ENCODE measurements at places on chromosomes 12 and 14.

DNA sequence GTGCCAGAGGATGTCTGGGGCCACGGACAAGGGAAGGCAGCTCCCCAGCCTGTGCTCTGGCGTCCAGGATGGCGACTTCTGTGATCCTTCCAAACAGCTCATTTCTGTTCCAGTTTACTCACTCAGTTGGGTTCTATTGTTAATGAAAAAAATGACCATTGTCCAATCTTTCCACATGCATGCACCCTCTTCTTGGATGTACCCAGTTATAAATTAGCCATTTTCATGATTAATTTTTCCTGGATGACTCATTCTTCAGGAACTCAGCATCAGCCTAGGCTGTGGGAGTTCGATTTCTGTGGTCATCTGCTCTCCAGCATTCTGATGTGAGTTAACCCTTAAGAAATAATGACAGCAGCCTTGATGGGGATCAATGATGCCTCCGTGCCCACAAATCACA, 926.8 kb downstream of the BCL11B start:
- no peak for DNase-seq

GRCh38 chr12:79782172-79782900, 91.6 kb upstream of the PAWR start:
- DNase-seq = no peak

DNA sequence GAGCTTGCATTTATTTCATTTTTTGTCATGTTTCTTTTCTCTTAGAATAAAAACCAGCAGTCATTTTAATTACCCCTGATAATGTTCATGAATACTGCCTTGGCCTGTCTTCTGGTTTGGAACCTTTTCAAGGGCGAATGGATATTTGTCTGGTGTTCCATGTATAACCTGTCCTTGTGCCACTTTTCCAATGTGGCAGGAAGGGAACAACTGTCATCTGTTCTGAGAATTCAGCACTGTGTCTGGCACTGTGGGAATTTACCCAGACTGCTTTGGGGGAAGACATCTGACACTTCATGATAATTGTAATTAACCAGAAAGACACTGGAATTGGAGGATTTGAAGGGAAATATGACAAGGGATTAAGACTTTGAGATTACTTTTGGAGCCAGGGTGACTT, 352.8 kb downstream of the APAF1 start:
- DNase-seq = no peak

- no peak for DNase-seq
Observed at GRCh38 chr12:63870838-63871237, 26.3 kb downstream of the SRGAP1 start.

DNA sequence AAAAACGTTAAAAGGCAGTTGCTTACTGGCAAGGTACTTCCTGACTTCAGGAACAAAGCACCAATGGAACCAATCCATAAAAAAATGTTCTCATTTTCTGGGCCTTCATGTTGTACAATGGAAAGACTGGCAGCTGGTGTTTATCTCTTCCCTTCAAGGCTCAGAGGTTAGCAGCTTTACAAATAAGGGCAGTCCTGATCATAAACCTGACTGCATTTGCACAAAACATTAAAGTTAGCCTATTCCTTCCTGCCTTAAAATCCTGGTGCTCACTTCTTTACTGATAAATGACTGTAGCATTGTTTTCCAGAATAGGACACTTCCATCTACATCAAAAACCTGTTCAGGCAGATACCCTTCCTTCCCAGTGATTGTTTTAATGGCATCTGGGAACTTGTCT, 19.2 kb downstream of the IL26 start:
- no peak for DNase-seq

DNA sequence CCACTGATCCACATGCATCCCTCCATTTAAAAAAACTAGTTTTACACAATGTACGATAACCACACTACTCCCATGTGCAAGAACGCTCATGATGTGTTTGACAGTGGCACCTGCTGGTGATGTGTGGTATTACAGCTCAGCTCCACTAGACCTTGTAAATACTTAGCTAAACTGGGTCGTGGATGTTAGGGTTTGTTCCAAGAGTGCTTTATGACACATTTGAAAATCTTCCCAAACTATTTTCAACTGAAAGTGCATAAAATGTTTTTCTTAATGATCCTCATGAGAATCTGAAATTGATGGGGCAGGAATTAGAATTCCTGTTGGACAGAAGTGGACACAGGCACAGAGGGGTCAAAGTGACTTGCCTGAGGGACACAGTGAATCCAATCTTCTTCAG, 99.2 kb downstream of the SCARB1 start:
- DNase-seq = no peak

DNA sequence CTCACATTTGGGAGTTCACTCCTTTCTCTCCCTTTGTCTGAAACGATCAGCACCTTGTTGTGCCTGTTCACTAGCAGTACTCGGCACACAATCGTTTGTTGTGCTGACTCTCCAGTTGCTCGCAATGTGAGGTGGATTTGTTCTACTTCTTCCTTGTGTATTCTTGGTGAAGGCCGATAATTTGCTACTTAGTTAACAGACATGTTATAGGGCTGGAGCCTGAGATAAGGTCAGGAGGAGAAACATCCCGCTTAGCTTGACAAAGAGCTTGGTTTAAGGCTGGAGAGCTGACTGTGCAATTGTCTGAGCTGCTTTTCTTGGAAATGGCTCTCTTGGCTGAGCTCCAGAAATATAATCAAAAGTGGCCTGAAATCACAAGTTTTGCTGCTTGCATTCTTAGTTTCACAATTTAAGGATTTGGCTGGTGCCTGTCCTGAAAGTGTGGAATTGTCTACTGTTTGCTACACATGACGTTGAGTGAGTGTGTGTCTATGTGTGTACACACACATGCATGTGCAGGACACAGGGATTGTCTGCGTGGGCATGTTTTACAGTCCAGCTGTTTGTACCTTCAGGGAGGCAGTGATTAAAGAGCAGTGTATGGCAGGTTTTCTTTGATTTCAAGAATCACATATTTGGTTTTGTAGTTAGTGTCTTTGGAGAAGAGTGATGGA, 77.7 kb downstream of the ARF6 start:
- peak; percentile 70 for DNase-seq

DNA sequence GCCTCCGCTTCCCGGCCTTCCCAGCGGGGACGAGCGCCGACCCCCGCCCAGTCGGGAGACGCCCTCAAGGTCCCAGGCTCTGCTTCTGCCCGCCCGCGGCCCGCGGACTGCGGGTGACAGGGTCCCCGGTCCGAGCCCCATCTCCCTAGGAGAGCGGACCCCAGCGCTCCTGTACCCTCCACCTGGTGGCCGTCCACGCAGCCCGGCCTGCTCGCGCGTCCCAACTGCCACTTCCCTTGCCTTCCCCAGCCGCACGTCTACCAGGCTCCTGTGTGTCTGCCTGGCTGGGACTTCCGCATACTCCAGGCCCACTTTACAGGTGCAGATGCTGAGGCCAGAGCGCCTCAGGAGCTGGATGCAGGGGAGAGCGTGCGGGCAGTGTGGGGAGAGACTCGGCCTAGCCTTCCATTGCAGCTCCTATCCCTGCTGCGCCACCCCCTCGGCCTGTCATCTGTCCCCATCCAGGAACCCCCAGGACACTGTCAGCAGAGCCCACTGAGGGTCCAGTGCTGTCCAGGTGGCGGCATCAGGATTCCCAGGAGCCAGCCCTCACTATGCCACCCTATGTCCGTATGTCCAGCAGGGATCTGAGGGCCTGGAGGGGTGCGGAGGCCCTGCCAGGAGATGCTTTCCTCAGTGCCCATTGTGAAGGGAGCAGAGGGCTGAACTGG, 8.0 kb upstream of the ANKRD9 start:
- no peak for DNase-seq

- no peak for DNase-seq
Observed at GRCh38 chr12:75660107-75660530, 148.7 kb upstream of the KRR1 start.

GRCh38 chr12:132111654-132112304, 32.3 kb downstream of the DDX51 start:
- DNase-seq = no peak

DNA sequence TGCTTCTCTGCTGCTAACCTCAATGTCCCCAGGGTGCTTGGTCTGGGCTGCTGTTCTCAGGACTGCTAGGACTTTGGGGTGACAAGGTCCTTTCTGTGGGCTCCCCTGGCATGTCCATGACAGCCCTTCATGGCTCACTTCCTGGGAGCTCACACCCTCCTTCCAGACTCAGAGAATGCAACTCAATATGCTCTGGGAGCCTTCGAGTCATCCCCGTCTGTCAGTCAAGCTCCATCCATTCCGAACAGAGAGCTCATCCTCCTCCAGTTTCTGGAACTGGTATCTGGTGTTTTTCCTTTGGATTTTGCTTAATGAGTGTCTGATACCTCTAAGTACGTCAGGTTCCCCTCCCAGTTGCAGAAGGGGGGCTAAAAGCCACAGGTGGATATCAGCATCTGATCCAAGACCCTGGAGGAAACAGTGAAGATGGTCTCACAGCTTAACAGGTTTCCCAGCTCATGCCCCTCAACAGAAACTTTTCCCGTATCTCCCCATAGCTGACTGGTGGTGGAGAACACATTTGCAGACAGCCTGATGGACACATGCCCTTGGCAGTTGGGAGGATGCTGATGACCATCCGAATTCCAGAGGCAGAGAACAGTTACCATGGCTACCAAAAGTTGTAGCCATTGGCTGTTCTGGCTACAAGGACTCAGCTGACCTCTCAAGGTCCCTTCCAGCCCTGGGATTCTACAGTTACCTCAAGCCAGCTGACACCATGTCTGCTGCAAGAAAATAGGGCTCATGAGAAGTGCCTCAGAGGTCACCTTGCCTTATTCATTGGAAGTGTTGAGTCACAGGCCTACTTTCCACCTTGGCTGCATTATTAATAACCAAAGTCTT, 9.5 kb upstream of the RAB35 start:
- no peak for DNase-seq

- peak; percentile 43 for DNase-seq
Observed at GRCh38 chr12:110281549-110282299, 677 bp downstream of the ATP2A2 start.

DNA sequence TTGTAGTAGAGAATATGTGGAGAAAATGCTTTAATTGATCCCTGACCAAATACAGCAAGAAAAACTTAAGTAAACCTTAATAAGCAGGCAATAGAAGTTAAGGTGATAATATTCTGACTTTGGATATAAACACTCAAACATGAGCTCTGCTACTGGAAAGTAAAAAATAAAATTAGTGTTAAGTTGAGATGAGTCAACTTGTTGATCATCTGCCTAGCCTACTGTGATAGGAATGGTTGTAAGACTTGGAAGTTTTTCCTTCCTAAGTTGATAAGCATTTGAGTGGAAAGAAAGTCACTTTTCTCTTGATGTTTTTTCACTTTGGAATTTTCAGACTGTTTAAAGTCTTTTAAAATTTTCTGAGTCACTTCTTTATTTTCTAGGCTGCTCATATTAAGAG, 26.0 kb downstream of the ADIPOR2 start:
- DNase-seq = no peak

GRCh38 chr12:7122811-7123769, 5.6 kb downstream of the RBP5 start:
- peak; percentile 64 for DNase-seq

DNA sequence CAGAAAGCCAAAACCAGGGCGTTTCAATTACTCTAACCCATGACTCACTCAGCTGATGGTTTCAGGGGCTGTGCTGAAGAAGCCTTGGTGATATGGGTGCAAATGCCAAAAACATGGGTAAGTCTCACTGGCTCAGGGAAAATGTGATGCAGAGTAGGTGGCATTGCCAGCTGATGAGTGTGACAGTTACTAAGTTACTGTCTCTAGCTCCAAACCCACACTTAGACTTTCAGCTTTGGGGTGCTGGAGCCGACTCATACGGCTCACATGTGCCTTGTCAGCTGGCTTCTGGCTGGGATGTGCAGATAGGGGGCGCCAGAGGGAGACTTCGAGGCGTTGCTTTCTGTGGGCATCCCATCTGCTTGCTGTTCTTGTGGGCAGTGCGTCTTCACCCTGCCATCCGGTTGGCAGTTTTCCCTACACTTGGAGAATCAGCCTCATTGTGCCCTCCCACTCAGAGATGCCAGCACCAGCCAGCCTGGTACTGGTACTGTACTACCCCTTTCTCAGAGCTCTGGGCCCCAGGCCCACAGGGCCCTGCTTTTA, 11.1 kb upstream of the KRT7 start:
- no peak for DNase-seq

DNA sequence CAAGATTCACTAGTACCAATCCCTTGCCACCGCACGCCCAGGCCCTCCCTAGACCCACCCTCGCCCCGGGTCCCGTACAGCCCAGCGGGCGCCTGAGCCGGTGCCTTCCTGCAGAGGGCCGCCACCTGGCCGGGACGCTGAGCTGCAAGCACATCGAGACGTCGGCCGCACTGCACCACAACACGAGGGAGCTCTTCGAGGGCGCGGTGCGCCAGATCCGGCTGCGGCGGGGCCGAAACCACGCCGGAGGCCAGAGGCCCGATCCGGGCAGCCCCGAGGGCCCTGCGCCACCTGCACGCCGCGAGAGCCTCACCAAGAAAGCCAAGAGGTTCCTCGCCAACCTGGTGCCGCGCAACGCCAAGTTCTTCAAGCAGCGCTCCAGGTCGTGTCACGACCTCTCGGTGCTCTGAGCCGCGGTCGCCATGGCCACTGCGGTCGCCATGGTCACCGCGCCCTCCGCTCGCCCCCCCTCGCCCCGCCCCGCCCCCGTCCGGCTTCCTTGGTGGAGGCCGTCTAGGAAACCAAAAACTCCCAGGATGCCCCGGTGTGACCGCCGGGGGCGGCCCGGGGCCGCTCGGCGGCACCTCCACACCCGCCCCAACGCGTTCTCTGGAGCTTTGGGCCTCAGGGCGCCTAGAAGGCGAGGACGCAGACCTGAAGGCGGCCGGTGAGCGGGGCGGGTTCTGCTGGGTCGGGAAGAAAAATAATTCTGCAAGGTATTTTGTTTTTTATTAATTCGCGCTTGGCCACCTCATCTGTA, 3.7 kb downstream of the REM2 start:
- peak; percentile 45 for DNase-seq

Data from muscle of arm (tissue), 14 donors.